Activated CD4-positive, CD25-positive, alpha-beta regulatory T cell (primary cell): ENCODE measurements at places on chromosomes 7 and 10.

GRCh38 chr7:33562996-33563395 lies 342.3 kb upstream of the BMPER start:
- no peak for DNase-seq

DNA sequence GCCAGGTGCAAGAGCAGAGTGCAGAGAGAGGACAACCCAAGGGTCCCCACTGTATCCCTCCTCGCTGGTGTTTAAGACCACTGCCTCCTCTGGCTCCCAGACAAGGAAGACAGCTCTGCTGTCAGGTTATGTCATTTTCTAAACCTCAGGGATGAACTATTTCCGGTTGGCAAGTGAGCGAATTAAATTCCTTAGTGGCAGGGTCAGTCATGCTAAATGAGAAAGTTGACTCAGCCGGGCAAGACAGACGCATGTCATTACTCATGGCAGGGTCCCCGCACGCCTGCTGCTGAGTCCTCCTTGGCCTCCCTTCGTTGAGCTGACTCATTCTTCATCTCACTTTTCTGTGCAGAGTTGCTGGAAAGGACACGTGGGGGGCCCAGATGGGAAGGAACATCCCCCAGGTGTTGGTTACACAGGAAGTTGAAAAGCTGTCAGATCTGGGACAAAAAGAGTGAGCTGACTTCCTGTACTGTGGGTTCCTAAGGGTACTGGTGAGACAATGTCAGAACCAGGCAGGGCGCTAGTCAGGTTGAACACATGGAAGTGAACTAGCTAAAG lies 47.1 kb upstream of the UCN3 start:
- DNase-seq, result peak; percentile 62

GRCh38 chr7:64602518-64602917 lies 39.6 kb upstream of the ZNF680 start:
- no peak for DNase-seq

GRCh38 chr10:81865581-81865980 lies 9.4 kb upstream of the NRG3 start:
- no peak for DNase-seq

DNA sequence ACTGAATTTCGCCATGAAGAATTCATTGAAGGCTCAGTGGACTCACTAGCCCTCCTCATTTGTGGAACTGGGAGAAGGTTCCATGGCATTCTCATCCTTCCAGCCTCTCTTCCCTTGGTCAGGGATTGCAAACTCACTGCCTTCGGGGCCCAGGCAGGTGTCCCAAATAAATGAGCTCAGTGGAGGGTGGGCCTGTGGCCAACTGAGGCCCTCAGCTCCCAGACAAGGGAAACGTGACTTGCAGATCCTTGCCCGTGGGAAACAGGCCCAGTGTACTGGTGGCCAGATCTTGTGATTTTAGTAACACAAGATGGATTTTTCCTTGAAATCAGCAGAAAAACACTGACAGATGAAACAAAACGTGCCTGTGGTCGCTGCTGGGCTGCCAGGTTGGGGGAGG lies 168.7 kb upstream of the CTBP2 start:
- no peak for DNase-seq

DNA sequence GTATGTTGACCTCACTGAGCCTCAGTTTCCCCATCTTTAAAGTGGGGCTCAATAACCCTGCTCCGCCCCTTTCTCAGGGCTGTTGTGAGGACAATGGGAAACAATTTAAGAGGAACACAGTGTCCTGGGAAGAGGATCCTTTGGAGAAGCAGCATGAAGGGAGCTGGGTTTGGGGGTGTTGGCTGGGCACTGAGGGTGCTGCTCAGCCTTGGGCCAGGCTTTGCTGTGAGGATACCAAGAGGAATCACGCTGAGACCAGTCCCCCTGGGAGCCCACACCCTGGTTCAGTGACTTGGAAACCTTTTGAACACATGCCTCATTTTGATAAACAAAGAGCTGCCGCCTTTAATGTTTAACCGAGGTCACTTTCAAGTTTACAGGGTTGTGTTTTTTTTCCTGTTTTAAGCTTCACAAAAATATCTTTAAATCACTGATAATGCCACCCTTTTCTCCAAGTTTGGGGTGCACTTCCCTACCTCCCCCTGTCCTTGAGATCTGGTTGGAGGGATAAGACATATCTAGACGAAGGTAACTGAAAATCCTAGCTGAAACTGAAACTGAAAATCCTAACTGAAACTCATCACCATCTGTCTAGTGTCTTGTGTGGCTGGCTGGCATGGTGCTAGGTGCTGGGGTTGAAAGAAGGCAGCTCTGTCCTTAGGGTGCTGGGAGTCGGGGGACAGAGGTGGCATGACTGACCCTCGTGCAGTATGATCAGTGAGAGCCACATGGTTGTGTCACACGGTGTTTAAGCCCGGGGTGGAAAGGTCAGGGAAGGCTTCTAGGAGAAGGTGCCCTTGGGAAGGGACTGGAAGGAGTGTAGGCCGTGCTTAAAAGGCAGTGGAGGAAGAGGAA lies 27.7 kb downstream of the ZNF775 start:
- DNase-seq, result no peak

DNA sequence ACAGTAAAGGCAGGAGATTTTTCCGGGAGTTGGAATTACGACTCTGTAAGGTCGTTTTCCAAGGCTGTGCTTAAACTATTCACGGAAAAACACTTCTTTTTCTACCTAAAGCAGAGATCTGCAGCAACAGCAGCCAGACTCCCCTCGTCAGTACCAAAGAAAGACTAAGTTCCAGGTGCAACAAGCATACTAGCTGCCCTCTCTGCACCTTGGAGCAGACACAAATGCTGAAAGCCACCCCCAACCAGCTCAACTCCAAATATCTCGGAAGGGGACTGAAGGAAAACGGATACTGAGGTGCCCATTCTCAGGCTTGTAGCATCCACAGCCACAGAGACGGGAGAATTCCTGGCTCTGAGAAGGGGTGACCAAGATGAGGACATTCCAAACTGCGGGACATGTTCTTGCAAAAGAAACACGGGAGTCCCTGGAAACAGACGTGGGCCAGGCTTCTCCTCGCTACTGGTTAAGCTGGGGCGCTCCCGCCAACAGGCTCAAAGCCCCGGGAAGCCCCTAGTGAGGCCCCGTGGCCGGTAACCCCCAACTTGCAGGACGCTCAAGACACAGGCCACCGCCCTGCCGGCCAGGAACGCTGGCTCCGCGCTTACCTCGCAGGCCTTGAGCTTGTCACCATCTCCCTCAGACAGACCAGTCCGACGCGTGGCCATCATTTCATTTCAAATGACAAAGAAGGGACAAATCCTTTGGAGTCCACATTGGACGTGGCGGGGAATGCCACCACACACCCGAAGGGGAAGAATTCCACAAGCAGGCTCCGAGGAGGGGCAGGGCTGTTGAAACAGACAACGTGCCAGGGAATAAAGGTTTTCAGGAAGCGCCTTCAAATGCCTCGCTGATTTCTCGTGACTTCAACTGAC lies 2.2 kb downstream of the ARHGAP21 start:
- DNase-seq, result no peak

- no peak for DNase-seq
Observed at GRCh38 chr10:12394241-12395033, 45.1 kb downstream of the CAMK1D start.

DNA sequence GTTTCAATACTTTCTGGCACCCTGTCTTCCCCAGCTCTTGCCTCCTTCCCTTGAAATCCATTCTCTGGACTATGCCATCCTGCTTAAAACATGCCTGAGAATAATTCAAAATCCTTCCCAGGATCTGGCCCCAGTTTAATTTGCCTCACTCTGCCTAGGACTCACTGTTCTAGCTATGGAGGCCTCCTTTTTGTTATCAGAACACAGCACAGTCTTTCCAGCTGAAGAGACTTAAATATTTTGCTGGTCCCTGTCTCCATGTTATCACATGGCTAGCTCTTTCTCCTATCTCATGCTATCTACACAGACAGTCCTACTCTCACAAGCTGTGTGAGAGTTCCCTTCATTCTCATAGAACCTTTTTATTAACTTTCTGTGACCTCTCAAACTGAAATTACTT lies 194.8 kb downstream of the RNLS start:
- DNase-seq, result no peak

- DNase-seq, result no peak
Observed at GRCh38 chr10:70779511-70780369, 5.4 kb downstream of the TBATA start.

DNA sequence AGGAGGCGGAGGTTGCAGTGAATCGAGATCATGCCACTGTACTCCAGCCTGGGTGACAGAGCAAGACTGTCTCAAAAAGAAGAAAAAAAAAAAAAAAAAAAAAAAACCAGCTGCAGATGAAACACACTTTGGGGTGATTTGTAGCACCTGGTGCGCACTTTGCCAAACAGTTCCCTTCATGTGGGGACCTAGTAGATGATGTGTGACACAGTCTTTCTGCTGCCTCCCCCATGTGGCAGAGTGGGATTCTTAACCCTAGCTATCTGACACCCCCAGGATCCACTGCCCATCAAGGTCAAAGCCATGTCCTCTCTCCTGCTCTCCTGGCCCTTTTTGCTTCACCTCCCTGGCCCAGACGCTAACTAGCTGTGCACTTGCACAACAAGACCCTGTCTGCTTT lies 52.1 kb upstream of the PDZD8 start:
- no peak for DNase-seq

DNA sequence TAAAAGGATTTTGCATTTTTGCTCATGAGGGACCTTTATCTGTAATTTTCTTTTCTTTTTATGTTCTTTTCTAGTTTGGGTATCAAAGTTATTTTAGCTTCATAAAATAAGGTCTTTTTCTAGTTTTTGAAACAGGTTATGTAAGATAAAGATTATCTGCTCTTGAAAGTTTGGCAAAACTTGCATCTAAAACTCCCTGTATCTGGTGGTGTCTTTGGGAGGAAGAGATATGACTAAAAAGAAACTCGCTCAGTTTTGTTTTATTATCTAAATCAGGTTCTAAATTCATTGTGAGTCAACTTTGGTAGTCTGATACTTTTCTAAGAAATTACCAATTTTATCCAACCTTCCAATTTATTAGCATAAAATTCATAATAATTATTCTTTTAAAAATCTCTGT lies 55.1 kb downstream of the VCL start:
- DNase-seq, result no peak

- DNase-seq, result no peak
Observed at GRCh38 chr10:14356921-14357320, 26.2 kb upstream of the FRMD4A start.

DNA sequence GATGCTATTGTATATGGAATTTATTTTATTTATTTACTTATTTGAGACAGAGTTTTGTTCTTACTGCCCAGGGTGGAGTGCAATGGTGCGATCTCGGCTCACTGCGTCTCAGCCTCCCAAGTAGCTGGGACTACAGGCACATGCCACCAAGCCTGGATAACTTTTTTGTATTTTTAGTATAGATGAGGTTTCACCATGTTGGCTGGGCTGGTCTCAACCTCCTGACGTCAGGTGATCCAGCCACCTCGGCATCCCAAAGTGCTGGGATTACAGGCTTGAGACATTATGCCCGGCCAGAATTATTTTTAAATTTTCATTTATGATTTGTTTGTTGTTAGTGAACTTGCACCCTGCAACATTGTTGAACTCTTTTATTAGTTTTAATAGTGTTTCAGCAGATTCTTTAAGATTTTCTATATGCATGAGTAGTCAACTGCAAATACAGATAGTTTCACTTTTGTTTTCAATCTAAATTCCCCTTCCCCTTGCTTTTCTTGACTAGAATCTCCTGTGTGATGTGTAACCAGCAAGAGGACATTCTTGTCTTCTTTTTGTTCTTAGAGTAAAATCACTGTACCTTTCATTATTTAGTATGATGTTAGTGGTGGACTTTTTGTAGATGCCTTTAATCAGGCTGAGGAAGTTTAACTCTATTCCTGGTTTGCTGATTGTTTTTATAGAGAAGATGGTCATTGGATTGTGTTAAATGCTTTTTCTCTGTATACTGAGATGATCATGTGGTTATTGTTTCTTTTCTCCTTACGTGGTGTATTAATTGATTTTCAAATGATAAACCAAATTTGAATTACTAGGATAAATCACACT lies 27.8 kb downstream of the ZNF33A start:
- DNase-seq, result no peak

GRCh38 chr10:124119946-124120345 lies 26.5 kb upstream of the CHST15 start:
- DNase-seq, result no peak

- no peak for DNase-seq
Observed at GRCh38 chr7:116924741-116925140, 28.6 kb upstream of the ST7 start.

DNA sequence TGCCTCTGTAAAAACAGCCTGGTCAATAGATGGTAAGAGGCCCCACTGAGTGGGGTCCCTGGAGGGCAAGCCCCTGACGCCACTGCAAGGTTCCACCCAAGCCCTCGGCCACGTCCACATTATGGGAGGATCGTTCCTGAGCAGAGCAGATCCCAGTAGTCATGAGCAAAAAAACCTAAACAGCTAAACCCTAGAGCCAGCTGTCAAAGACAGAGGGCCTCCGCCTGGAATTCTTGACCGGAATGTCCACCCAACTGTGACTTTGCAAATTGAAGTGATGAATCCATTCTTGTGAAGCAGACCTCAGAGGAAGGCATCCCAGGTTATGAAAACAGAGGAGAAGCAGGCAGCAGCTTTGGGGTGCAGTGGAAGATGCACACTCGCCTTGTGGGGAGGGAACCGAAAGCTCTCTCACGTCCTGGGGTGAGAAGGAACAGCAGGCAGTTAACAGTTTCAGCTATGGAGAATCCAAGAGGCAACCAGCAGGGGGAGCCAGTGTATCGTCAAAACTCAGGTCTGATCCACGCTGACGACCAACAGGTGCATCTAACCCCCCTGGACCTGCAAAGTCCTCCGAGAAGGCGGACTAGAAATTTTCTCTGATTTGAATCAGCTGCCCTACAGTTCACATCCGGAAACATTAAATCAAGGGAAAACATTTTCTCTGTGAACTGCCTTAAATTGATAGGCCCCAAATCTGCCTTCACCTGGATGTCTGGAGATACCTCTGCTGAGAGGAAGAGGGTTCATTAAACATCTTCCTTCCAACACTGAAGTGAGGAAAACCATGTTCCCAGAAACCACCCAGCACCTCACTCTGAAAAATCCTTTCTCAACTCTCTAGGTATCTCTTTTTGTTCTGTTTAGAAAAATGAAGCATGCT lies 139.1 kb upstream of the PFKP start:
- DNase-seq, result peak; percentile 53

GRCh38 chr7:138459413-138460175 lies 465 bp upstream of the TRIM24 start:
- peak; percentile 95 for DNase-seq

DNA sequence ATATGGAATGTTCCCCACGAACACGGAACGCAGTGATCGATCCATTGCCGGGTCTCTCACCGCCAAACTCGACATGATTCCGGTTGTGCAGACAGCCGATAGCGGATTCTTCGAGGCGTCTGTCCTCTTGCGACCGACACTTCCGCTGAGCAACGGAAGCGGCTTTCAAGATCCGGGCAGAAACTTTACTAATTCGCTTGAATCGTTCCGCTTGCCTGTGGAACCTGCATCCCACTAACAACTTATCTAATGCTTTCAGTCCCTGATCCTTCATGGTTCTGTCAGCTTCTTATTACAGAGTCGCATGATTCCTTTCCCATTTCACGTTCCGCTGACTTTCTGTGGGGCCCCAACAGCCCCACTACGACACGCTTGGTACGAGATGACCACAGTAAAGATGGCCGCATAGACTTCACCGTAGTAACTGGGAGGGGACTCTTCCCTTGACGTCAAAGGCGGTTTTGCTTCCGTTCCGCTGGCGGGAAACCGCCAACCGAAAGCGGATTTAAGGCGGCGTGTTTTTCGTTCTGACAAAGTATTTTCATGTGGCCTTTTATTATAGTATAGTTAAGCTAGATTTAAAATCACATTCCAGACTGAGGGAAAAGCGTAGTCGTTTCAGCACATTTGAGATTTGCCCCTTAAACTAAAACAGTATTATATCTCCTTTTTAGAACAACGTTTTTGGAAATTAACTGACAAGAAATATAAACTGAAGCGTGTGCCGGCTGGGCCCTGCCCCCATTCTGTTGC lies at the start of gene CSTF2T:
Gene CSTF2T, minus strand, starts transcription at position 121 of the 753 bp plus-strand sequence. Its CDS starts 46 bp downstream, at position 75.
- DNase-seq, result peak; percentile 85

GRCh38 chr7:149853157-149853556 lies 15.0 kb downstream of the ZNF862 start:
- DNase-seq, result no peak
